Chondrocyte (in vitro differentiated cells): ENCODE measurements at places on chromosomes 12 and 14.

DNA sequence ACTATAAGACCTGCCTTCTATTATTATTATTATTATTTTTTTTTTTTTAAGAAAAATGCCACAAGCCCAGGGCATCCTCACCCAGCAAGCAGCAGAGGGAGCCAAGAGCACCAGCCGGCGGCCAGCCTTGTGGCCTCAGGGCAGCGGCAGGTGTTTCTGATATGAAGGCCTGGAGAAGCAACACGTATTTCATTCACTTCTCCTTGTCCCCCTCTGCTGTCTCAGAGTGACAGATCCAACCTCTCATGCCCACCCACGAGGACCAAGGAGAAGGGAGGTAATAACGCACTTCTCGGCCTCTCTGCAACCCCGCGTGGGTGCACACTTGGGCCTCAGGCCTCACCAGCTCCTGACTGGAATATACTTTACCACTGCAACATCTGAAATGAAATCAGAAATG lies 25.4 kb downstream of the CDC42BPB start:
- no peaks in the 10 kb centered on the region for H3K36me3 ChIP-seq
- DNase-seq: no peak
- no peak overlapping the region for H3K4me3 ChIP-seq
- peaks cover 26% of the 10 kb centered on the region for H3K4me1 ChIP-seq

DNA sequence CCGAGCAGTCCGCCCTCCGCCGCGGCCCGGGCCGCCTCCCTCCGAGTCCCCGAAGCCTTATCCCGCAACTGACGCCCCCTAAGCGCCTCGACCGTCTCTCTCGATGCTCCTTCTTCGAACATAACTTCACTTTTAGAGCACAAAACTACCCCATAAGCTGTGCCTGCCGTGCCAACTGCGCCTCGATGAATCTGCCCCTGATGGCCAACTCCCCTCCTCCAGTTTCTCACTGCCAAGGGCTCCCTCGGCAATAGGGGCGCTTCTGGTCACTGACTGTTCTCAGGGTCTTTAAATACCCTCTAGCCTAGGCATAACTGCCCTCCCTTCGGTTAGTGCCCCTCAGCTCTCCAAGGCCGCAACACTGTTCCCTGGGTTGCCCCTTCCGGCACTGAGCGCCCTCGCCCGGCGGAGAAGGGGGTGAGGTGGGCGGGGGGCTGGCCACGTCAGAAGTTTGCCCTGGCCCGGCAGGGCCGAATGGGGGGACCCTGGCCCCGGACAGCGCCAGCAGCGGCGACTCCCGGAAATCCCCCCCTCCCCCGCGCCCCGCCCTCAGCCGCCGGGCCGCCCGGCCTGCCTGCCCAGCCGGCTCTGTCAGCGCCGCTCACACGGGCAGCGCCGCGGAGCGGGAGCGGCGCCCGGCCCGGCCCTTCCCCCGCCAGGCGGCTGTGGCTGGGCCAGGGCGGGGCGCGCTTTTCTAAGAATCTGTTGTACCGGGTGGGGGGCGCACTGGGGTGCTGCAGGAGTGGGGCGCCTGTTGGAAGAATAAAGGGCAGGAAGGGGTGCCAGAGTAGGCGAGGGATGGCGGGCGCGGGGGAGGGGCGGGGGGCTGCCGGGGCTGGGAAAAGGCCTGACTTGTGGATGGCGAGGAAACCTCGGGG lies 10.6 kb downstream of the RARG start:
- H3K4me3 ChIP-seq: peak overlapping the region; percentile 86
- DNase-seq: no peak
- H3K27ac ChIP-seq: peak overlapping the region; percentile 96
- peaks cover 67% of the 10 kb centered on the region for H3K4me1 ChIP-seq
- H3K36me3 ChIP-seq: no peaks in the 10 kb centered on the region

DNA sequence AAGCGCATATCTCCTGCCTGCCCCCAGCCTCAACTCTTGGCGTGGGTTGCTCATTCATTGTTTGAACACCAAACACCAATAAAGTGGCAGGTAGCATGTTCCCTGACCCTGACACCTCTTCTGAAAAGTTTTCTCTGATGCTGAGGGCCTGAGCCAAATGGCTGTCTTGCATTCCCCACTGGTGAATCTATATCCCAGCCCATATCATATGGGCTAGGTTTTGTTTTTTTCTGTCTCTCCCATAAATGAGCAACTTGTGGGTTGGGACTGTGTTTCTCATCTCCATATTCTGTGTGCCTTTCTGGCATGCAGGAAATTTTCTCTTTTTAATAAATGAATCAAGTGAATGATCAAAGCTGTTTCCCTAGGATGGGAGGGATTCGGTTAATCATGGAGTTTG lies 5.0 kb downstream of the MYO1A start:
- H3K27me3 ChIP-seq: peaks cover 46% of the 10 kb centered on the region
- no peaks in the 10 kb centered on the region for H3K4me1 ChIP-seq
- no peak overlapping the region for H3K27ac ChIP-seq
- no peaks in the 10 kb centered on the region for H3K36me3 ChIP-seq
- no peak for DNase-seq
- no peak overlapping the region for H3K4me3 ChIP-seq

DNA sequence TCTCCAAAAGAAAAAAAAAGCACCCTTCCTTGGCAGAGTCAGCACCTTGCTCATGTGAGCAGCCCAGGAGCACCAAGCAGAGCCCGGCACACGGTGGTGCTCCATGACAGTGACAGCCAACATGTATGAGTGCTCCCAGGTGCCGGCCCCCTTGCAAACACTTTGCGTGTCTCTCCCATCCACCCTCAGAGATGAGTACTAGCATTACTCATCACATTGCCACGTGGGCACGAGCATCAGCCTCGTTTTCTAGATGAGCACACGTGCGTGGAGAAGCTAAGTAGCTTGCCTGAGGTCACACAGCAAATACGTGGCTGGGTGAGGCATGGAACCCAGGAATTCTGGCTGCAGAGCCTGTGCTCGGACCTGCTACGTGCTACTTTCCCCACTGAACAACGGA lies 177.9 kb upstream of the PRMT8 start:
- H3K27ac ChIP-seq: no peak overlapping the region
- no peak overlapping the region for H3K4me3 ChIP-seq
- no peak for DNase-seq
- H3K36me3 ChIP-seq: peaks cover 1% of the 10 kb centered on the region

DNA sequence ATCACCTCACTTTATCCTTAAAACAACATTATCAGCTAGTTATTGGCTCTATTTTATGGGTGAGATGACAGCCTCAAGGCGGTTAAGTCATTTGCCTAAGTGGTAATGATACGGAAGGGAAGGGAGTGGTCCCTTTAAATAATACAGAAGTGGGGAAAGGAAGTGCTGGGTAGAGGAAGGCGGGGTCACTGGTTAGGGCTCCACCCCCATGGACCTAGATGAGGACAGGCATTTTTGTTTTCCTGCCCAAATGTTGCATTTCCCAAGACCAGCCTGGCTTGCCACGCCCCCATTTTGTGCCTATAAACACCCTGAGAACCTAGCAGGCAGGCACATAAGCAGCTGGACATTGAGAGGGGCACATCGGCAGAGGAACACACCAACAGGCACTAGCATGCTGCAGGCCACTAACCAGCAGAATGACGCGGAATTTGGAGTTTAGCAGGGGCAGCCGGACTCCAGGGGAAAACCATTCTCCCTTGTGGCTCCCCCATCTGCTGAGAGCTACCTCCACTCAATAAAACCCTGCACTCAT lies 100.9 kb downstream of the EPS8 start:
- no peaks in the 10 kb centered on the region for H3K27me3 ChIP-seq
- peak overlapping the region; percentile 97 for H3K27ac ChIP-seq
- no peaks in the 10 kb centered on the region for H3K36me3 ChIP-seq
- H3K4me1 ChIP-seq: peaks cover 89% of the 10 kb centered on the region
- DNase-seq: no peak
- H3K4me3 ChIP-seq: peak overlapping the region; percentile 74

GRCh38 chr12:45773747-45774146 lies 44.2 kb downstream of the ARID2 start:
- DNase-seq: no peak
- H3K27me3 ChIP-seq: no peaks in the 10 kb centered on the region
- H3K36me3 ChIP-seq: peaks cover 6% of the 10 kb centered on the region
- no peak overlapping the region for H3K4me3 ChIP-seq
- H3K4me1 ChIP-seq: peaks cover 37% of the 10 kb centered on the region
- peak overlapping the region; percentile 17 for H3K27ac ChIP-seq

DNA sequence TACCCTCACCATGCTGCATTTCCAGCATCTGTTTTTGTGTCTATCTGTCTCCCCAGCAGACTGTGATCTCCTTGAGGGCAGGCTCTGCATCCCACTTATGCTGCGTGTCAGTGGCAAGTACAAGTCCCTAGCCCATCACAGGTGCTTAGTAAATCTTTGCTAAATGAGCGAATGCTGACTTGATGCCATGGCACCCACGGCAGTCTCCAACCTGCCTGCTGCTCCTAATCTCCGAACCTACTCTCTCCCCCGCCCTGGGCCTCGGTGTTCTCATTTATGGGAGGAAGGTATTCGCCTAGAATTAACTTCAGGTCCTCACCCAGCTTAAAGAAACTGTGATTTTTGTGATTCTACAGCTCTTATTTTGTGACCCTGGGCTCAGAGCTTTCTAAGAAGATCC lies 109.9 kb downstream of the PRMT8 start:
- H3K4me1 ChIP-seq: peaks cover 4% of the 10 kb centered on the region
- no peaks in the 10 kb centered on the region for H3K36me3 ChIP-seq
- no peak overlapping the region for H3K27ac ChIP-seq
- peak; percentile 69 for DNase-seq

DNA sequence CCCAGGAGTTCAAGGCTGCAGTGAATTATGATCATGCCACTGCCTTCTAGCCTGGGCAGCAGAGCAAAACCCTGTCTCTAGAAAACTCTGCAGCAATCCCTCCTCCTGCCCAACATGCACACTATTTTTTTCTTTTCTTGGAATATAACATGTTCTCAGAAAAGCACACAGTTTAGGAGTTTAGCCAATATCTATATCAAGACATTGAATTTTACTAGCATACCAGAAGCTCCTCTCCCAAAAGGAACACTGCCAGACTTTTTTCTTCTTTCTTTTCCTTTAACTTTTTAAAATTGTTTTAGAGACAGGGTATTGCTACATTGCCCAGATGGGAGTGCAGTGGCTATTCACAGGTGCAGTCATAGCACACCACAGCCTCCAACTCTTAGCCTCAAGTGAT lies 107.1 kb upstream of the AEBP2 start:
- H3K4me3 ChIP-seq: no peak overlapping the region
- H3K27me3 ChIP-seq: no peaks in the 10 kb centered on the region
- peaks cover 1% of the 10 kb centered on the region for H3K36me3 ChIP-seq
- DNase-seq: no peak
- no peak overlapping the region for H3K27ac ChIP-seq

- peaks cover 3% of the 10 kb centered on the region for H3K36me3 ChIP-seq
- peaks cover 10% of the 10 kb centered on the region for H3K27me3 ChIP-seq
- no peak overlapping the region for H3K27ac ChIP-seq
These were observed 211.2 kb upstream of the AVPR1A start for GRCh38 chr12:63362166-63362565.

- peaks cover 39% of the 10 kb centered on the region for H3K4me1 ChIP-seq
- H3K27me3 ChIP-seq: peaks cover 4% of the 10 kb centered on the region
- H3K4me3 ChIP-seq: peak overlapping the region; percentile 98
- DNase-seq: no peak
- peaks cover 7% of the 10 kb centered on the region for H3K36me3 ChIP-seq
These were observed 835 bp upstream of the ABHD4 start for GRCh38 chr14:22597265-22597664.

- H3K27ac ChIP-seq: no peak overlapping the region
- H3K27me3 ChIP-seq: no peaks in the 10 kb centered on the region
- DNase-seq: no peak
- no peaks in the 10 kb centered on the region for H3K36me3 ChIP-seq
These were observed 314.6 kb downstream of the ADAMTS20 start for GRCh38 chr12:43237238-43237879.

DNA sequence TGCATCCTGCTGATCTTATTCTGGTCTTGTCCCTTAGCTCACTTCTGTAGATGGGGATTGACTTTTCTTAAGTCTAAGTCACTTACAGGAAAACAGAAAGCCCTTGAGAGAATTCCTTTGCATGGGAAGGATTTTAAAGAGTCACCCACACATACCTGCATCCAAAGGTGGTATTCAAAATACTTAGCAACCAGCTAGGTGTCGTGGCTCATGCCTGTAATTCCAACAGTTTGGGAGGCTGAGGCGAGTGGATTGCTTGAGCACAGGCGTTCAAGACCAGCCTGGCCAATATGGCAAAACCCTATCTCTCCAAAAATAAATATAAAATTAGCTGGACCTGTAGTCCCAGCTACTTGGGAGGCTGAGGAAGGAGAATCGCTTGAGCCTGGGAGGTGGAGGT lies 14.2 kb downstream of the FGF6 start:
- H3K27me3 ChIP-seq: peaks cover 5% of the 10 kb centered on the region
- no peaks in the 10 kb centered on the region for H3K36me3 ChIP-seq
- no peak overlapping the region for H3K27ac ChIP-seq

DNA sequence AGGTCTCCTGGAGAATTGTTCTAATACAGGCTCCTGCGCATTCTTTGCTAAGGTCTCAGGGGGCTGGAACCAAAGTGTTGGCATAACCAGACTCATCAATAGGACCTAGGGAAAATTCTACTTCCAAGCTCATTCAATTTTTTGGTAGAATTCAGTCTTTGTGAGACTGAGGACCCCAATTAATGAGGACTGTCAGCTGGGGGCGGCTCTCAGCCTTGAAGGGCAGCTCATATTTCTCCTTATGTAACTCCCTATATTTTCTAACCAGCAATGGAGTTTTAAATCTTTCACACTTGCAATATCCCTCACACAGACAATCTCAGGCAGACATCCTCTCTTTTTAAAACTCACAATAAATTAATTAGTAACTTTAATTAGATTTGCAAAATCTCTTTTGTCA lies 476.4 kb upstream of the LRFN5 start:
- no peaks in the 10 kb centered on the region for H3K4me1 ChIP-seq
- no peak overlapping the region for H3K27ac ChIP-seq
- DNase-seq: no peak
- no peak overlapping the region for H3K4me3 ChIP-seq
- no peaks in the 10 kb centered on the region for H3K27me3 ChIP-seq

GRCh38 chr12:56231184-56231582 lies 1.3 kb downstream of the SLC39A5 start:
- DNase-seq: no peak
- H3K4me1 ChIP-seq: no peaks in the 10 kb centered on the region
- no peak overlapping the region for H3K4me3 ChIP-seq
- H3K27me3 ChIP-seq: no peaks in the 10 kb centered on the region
- H3K27ac ChIP-seq: no peak overlapping the region
- H3K36me3 ChIP-seq: peaks cover 3% of the 10 kb centered on the region

GRCh38 chr12:132450418-132451171 lies 39.4 kb upstream of the FBRSL1 start:
- H3K36me3 ChIP-seq: no peaks in the 10 kb centered on the region
- H3K4me3 ChIP-seq: no peak overlapping the region

DNA sequence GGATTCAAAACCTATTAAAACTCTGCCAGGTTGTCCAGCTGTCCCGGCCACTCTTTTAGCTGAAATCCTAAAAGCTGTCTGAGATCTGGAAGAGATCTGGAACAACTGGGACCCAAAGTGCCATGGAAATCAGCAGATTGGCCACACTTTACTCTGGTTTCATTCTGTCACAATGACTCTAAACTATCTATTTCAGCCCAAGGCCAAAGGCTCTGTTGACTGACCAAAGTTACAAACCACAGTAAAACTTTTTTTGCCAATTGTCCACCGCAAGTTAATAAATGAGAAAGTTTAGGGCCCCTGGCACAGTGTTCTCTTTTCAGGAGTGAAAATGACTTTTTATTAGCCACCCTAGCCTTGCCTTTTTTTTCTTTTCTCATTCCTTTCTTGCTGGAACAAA lies 113.4 kb upstream of the CPM start:
- H3K36me3 ChIP-seq: no peaks in the 10 kb centered on the region
- no peak overlapping the region for H3K27ac ChIP-seq
- no peaks in the 10 kb centered on the region for H3K27me3 ChIP-seq
- DNase-seq: no peak
